ENCODE measurements at places on chromosomes 2 and 18.

DNA sequence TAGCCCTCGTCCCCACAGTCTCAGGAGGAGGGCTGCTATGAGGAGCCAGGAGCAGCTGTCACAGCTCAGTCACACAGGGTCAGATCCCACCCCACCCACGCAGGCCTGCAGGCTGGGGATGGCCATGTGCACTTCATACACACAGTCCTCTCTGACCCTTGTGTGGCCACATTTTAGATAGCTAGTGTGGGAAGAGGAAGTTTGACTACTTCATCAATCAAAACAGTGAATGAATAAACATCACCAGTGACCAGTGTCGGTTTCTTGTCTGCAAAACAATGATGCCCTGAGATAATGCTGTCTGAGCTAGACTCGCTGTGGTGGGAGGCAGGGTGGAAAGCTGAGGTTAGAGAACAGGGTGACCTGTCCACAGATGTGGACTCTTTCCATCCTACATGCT is 107.1 kb downstream of the PIEZO2 start:
- no peak for DNase-seq
- H3K36me3 ChIP-seq: no peaks in the 10 kb centered on the region
- H3K4me3 ChIP-seq: no peak overlapping the region
- no peaks in the 10 kb centered on the region for H3K27me3 ChIP-seq

- no peaks in the 10 kb centered on the region for H3K36me3 ChIP-seq
- peak overlapping the region; percentile 57 for H3K27ac ChIP-seq
- no peaks in the 10 kb centered on the region for H3K4me1 ChIP-seq
- H3K4me3 ChIP-seq: no peak overlapping the region
- H3K27me3 ChIP-seq: no peaks in the 10 kb centered on the region
Measured at GRCh38 chr2:237716011-237716410, 82.6 kb upstream of the RBM44 start.

DNA sequence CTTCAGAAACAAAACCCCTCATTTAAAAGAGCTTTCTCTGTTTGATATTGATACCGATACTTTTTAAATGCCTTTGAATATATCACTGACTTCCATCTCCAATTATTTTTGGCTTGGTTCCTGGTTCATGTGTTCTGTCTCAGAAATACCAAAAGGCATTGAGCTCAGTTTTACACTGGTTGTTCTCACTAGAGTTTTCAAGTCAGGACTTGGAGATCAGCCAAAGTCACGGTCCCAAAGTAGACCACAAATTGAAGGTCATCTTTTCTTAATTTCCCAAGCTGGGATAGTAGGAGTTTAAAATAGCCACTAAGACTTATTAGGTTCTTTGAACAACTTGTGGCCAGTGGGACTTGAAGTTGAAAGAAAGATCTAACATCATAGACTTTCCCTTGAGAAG is 24.2 kb downstream of the DHRS9 start:
- H3K36me3 ChIP-seq: no peaks in the 10 kb centered on the region
- no peaks in the 10 kb centered on the region for H3K4me1 ChIP-seq
- H3K4me3 ChIP-seq: no peak overlapping the region
- DNase-seq: no peak
- no peak overlapping the region for H3K27ac ChIP-seq

DNA sequence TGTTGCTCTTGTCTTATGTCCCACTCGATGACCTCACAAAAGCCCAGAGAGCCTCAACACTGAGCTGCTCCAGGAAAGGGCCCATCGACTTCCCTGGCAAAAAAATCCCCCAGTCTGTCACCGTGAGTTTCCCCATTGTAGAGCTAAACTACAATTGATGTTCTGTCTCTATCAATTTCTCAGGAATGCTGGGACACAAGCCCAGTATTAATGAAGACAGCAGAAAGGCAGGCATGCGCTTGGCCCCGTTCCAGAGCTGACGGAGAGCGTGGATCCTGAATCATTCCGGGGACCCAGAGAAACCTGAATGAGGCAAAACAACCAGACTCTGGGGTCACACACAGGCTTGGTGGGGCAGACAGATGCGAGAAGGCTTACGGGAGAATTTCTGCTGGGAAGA is 146.9 kb downstream of the TTC32 start:
- H3K4me1 ChIP-seq: no peaks in the 10 kb centered on the region
- no peaks in the 10 kb centered on the region for H3K27me3 ChIP-seq
- H3K27ac ChIP-seq: no peak overlapping the region
- no peaks in the 10 kb centered on the region for H3K36me3 ChIP-seq
- no peak overlapping the region for H3K4me3 ChIP-seq
- no peak for DNase-seq

DNA sequence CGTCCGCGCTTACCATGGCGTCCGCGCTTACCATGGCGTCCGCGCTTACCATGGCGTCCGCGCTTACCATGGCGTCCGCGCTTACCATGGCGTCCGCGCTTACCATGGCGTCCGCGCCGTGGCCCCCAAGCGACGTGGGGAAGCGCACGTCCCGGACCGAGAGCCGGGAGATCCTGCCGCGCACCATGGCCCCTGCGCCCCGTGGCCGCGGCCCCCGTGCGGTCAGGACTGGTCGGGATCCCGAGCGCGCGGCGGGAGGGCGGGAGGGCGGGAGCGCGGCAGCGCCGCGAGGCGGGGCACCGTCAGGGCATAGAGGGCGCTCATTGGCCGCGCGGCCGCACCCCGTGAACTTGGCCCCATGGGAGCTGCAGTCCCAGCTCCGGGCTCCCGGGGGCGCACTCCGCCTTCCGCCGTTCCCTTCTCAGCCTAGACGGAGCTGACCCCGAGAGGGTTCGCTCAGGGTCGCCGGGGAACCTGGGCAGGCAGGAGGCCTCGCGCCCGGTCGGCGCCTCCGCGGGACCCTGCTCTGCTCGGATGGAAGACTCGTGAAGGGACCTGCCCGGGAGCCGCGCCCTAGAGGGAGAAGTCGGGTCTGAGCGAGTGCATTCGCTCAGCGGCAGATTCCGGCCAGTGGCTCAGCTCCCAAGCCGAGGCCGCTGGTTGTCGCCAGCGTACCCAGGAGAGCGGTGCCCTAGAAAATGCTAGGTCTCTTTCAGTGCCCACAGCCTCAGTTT is at the start of gene ENOSF1:
TSS of gene ENOSF1 (minus strand) at position 230 of the 734 bp plus-strand sequence. CDS start at position 187, 43 bp downstream.
- H3K27ac ChIP-seq: peak within 1 kb of the TSS; percentile 95
- H3K4me3 ChIP-seq: peak within 1 kb of the TSS; percentile 69
- no peaks in the 10 kb centered on the region for H3K27me3 ChIP-seq
- DNase-seq: peak; percentile 92
- H3K36me3 ChIP-seq: no peaks in the 10 kb centered on the region

DNA sequence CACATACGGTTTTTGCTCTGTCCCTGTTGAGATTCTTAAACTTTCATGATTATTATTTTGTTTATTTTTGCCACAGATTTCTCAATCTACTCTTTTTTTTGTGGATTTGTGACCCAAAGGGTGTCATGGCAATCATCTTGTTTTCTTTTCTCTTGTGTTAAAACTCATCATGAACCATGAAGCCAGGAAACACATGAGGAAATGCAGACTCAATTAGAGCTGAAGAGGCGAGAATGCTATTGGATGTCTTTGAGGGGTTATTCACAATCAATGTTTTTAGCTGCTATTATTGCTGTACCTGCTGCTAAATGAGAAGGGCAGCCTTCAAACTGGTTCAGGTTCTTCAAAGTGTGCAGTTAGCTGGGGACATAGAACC is 99.5 kb upstream of the MMADHC start:
- no peak for DNase-seq
- H3K4me1 ChIP-seq: no peaks in the 10 kb centered on the region
- no peaks in the 10 kb centered on the region for H3K27me3 ChIP-seq
- no peak overlapping the region for H3K4me3 ChIP-seq

GRCh38 chr2:215487002-215487372 is 51.1 kb upstream of the FN1 start:
- no peaks in the 10 kb centered on the region for H3K4me1 ChIP-seq
- H3K27me3 ChIP-seq: peaks cover 8% of the 10 kb centered on the region

GRCh38 chr18:35827275-35827902 is 145.1 kb upstream of the RMP24 start:
- DNase-seq: no peak
- no peak overlapping the region for H3K27ac ChIP-seq
- no peaks in the 10 kb centered on the region for H3K36me3 ChIP-seq

GRCh38 chr2:194539425-194539824 is 1117.6 kb upstream of the SLC39A10 start:
- no peak overlapping the region for H3K27ac ChIP-seq
- no peaks in the 10 kb centered on the region for H3K4me1 ChIP-seq
- no peak for DNase-seq
- H3K4me3 ChIP-seq: no peak overlapping the region

- H3K36me3 ChIP-seq: no peaks in the 10 kb centered on the region
- no peak for DNase-seq
- H3K27me3 ChIP-seq: no peaks in the 10 kb centered on the region
- no peak overlapping the region for H3K4me3 ChIP-seq
- H3K27ac ChIP-seq: no peak overlapping the region
- no peaks in the 10 kb centered on the region for H3K4me1 ChIP-seq
Measured at GRCh38 chr2:95048825-95049682, 23.5 kb downstream of the MAL start.

DNA sequence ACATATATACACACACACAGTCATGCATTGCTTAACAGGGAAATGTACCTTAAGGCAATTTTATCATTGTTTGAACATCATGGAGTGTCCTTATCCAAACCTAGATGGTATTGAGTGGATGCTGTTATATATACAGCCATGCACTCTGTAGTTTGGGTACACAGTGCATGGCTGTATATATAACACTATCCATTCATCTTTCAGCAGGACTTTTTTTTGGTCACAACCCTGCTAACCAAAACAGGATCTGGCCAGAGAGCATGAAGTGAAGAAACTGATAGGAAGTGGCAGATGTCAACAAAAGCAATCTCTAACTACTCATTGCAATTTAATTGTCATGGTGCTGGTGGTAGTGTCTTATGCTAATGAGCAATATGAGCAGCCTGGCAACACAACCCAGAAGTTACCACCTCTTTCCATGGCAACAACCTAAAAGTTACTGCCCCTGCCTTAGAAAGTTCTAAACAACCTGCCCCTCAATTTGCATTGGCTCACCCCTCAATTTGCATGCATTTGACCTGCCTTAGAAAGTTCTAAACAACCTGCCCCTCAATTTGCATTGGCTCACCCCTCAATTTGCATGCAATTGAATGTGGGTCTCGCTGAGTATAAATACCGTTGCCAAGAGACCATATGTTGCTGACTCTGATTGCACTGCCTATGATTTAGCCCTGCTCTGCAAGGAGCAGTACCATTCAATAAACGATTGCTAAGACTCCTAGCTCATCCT is 434.9 kb downstream of the DSEL start:
- H3K36me3 ChIP-seq: no peaks in the 10 kb centered on the region
- DNase-seq: no peak
- no peak overlapping the region for H3K27ac ChIP-seq
- no peaks in the 10 kb centered on the region for H3K4me1 ChIP-seq

GRCh38 chr2:119473621-119474370 is 42.1 kb downstream of the TMEM37 start:
- no peak overlapping the region for H3K4me3 ChIP-seq
- no peak overlapping the region for H3K27ac ChIP-seq
- DNase-seq: no peak

- DNase-seq: no peak
- H3K27me3 ChIP-seq: no peaks in the 10 kb centered on the region
- no peaks in the 10 kb centered on the region for H3K4me1 ChIP-seq
- no peaks in the 10 kb centered on the region for H3K36me3 ChIP-seq
Measured at GRCh38 chr18:51686590-51686989, 489.1 kb upstream of the MEX3C start.

DNA sequence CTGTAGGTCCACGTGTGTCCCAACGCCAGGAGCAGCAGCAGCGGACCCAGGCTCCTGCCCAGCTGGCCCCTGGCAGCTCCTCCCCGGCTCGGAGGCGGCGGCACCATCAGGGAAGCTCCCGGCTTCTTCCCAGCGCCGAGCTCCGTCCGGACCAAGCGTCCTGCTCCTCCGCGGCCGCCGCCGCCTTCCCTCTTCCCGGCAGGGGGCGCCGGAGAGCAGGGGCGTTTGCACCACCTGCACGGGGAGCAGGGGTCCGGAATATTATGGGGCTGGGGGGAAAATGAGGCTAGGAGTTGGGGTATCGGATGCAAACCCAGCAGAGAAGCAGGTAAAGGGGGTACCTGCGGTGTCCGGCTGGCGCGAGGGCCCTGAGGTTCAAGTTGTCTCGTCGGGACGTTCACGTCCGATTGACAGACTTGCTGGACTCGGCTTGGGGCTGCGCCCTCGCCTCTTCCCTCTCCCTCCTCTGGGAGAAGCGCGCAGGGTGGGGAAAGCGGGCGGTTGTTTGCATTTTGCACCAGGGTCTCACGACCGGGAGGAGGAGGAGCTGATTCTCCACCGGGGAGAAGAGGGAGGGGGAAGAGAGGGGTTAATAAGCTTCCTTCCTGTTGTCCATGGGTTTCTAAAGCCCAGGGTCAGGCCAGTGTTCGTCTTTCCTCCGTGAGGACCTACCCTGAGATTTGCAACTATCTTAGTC is at the start of gene CCBE1:
TSS of gene CCBE1 (minus strand) at position 188 of the 697 bp plus-strand sequence.
- H3K4me1 ChIP-seq: no peaks in the 10 kb centered on the region
- no peaks in the 10 kb centered on the region for H3K27me3 ChIP-seq
- no peaks in the 10 kb centered on the region for H3K36me3 ChIP-seq
- peak within 1 kb of the TSS; percentile 45 for H3K4me3 ChIP-seq

- no peaks in the 10 kb centered on the region for H3K4me1 ChIP-seq
- H3K36me3 ChIP-seq: no peaks in the 10 kb centered on the region
- no peaks in the 10 kb centered on the region for H3K27me3 ChIP-seq
- no peak overlapping the region for H3K4me3 ChIP-seq
- DNase-seq: no peak
Measured at GRCh38 chr2:224595518-224595917, 10.4 kb upstream of the CUL3 start.

Measured in right lobe of liver (tissue), 6 donors.